ENCODE measurements at places on chromosomes 2 and 18.

DNA sequence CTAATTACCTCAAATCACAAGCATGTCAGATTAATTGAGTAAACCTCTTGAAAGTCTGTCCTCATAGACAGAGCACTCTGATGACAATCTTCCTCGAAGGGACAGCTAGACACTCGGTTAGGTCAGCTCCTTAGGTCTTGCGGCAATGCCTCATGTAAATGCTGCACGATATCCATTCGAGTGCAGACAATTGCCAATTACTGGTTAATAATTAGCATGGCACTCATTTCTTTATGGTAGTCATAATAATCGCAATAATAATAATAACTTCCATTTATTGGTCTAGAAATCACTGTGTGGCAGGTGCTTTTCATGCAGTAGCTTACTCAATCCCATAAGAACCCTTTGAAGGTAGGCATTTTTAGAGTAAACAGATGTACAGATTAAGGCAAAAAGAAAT is 44.7 kb upstream of the DSC1 start:
- DNase-seq, result no peak

DNA sequence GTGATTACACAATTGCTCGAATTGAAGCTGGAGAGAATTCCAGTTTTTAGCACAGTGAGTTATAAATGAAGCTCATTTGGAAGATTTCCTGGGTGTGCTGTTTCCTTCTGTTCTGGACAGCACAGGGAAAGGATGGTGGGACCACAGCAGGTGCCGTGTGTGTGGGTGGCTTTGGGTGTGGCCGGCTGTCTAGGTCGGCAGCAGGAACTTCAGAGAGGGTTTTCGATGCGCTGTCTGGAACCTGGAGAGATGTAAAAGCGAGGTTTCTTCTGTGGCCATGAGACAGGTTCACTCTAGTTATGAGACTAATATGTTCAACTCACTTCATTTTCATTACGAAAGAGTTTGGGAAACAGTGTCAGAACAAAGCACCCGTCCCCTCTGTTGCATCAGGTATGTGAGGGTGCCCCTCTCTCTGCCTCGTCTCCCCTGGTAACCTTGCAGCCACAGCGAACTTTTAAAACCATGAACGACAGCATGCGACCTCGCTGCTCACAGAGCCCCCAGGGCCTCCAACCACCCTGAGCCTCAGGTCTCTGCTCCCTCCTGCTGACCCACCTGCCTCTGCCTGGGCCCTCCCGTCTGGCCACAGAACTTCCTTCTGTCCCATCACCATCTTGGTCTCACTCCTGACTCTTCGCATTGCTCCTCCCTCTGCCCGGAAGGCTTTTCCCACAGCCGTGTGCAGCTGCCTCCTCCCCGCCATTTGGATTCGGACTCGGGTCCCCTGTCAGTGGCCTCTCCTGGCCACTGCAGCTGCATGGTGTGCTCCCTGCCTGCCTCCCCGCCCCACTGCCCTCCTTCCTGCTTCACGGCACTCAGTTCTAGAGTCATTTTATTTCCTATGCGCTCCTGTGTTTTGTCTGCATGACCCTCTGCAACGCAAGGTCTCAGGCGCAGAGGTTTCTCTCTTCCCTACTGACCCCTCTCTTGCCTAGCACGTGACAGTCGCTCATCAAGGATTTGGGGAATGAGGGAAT is 151.2 kb downstream of the NDUFA10 start:
- DNase-seq, result no peak

- DNase-seq, result no peak
Observed at GRCh38 chr18:63999871-64000270, 30.0 kb downstream of the SERPINB8 start.

- DNase-seq, result no peak
Observed at GRCh38 chr18:77470569-77471413, 221.1 kb downstream of the GALR1 start.

DNA sequence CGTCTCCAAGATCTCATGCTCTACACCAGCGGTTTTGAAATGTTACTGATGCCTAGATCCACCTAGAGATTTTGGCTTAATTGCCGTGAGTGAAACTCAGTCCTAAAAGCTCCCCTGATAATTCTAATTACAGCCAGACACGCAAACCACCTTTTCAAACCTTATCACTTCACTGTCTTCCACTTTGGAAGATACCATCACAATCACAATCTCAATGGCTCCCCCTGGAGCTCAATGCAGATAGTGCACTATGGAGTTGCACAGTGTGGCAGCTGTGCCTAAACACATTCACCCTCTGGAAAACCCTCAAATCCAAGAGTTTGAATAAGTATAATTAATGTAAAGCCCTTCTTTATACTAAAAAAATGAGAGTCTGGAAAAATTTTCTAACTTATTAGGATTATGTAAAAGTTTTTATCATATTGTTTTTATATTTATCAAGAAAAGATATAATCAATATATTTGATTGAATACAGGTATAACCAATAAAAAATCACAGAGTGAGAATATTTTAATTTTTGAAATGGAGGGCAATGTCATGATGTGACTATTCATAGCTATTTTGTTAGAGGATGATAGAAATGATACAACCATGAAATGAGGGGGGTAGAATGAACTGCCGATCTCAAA is 102.9 kb upstream of the SLC8A1 start:
- no peak for DNase-seq

DNA sequence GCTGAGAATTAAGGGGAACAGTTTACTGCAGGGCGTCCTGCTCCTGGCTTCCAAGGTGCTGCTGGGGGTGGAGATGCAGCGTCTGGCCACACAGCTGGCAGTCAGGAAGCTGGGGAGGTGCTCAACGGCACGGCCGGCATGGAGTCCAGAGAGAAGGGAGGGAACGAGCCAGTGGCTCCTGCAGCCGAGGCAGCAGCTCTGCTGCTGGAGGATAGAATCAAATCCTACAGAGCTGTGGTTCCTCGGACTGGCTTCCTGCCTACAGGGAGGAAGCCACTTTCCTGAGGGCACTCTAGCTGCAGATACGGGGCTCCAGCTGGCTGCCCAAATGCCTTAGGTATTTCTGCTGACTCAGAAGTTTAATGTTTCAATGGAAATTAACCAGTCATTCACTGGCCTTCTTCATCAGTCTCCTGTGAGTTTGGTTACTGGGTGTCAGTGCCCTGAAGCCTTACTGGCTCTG is 266.3 kb downstream of the TWIST2 start:
- DNase-seq, result no peak

DNA sequence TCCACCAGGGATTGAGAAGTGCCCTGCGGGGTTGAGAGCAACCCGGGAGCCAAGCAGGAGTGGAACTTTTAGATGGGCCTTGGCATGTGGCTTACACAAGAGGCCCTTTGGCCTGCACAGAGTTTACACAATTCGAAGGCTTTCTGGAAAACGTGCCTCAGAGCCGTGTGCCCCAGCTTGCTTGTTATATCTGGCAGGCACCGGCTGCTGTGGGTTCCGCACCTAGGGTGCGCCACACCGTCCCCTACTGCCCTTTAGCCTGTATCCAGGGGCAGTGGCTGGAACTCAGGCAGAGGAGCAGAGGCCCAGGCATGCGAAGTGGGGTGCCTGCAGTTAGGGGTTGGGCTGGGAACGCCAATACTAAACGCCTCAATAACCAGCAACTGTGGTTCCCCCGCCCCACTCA is 32.9 kb upstream of the EDAR start:
- DNase-seq, result no peak

DNA sequence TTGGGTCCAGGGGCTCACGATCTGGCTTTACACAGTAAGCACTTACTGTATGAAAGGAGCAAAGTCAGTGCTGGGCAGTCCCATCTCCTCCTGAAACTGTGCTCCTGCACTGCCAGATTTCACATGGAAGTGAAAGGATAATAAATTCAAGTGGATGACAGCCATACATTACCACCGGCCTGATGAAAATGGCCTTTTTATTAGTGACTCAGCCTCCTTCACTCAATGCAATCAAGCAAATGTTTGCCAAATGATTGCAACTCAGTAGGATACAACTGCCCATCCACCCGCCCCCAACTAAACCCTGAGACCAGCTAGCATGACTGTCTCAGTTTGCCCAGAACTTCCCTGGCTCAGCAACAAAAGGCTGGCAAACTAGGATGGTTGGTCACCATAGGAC is 77.1 kb downstream of the MYO5B start:
- DNase-seq, result no peak

DNA sequence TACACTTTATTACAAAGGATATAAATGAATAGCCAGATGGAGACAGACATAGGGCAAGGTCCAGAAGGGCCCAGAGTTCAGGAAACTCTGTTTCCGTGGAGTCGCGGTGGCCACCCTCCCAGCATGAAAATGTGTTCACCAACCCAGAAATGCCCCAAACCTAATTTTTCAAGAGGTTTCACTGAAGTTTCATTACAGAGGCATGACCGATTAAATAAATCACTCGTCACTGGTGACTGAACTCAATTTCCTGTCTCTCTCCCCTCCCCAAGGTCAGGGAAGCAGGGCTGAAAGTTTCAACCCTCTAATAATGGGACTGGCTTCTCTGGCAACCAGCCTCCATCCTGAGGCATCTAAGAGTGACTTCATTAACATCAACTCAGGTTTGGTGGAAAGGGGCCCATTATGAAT is 22.4 kb downstream of the USP40 start:
- no peak for DNase-seq

- DNase-seq, result no peak
Observed at GRCh38 chr2:205751569-205752031, 69.3 kb downstream of the NRP2 start.

DNA sequence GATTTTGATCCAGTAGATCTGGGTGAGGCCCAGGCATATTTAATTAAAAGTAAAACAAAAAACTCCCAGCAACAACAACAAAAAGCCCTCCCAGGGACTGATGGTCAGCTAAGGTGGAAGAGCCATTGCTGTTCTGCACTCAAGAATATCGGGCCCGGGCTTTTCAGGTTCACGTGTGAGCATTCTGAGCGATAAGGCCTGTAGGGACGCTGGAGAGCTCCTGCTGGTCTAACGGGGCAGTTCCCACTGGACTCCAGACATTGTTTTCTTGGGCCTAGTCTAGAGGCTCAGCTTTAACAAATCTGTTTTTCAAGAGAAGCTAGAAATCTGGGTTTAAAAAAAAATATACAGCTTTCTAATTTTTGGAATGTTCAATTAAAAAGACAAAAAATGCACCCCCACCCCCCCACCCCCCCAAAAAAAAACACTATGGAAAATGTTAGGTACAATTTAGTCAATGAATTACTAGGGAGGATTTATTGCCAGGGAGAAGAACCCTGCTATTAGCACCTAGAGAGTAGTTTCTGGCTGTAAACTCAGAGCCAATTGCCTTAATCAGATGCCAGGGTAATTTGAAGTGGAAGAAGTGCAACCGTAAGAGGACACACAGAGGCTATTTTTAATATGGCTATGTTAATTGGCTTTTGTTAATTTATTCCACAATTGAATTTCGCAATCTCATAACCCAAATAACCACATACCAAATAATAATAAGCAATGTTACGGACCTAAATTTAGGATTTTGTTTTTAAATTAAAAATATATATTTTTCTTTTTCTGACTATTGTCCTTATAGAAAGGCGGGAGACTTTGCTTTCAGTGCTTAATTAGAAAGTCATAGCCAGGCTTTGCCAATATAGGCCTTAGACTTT is 78.9 kb downstream of the MAP4K4 start:
- no peak for DNase-seq

- DNase-seq, result no peak
Observed at GRCh38 chr2:183259921-183260320, 135.7 kb downstream of the NUP35 start.

- DNase-seq, result no peak
Observed at GRCh38 chr2:195279840-195280427, 377.1 kb upstream of the SLC39A10 start.

DNA sequence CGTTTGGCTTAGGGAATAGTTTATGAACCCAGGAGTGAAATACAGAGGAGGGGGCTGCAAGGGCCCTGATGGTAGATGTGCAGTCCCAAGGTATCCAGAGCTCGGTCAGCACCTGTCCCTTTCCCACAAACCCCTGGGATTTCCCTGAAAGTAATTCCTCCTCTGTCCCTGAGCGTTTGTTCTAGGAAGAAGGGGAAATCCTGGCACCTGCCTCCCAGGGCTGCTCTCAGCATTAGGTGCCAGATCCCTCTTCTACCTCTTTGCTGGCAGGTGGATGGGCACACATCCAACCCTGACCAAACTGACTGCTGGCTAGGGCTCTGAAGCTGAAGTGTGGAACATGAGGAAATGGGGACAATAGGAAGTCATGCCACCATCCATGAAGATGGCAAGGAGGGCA is 824.0 kb downstream of the SLC4A3 start:
- no peak for DNase-seq

- no peak for DNase-seq
Observed at GRCh38 chr2:183219888-183220287, 95.6 kb downstream of the NUP35 start.

DNA sequence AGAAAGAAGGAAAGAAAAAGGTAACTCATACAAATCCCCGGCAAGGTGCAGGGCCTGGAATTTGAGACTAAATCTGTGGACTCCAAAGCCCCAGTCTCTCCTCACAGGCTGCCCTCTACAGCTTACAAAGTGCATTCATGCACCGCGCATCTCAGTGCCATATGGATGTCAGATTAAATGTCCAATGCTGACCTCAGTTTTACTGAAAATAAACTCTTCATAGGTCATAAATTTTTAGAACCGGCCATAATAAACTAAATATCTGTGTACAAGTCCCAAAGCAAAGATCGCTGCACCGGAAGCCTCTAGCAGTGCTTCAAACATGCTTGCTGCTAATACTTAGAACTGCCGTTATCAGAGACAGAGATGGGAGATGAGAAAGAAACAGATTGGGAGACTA is 17.7 kb downstream of the ST6GAL2 start:
- no peak for DNase-seq

DNA sequence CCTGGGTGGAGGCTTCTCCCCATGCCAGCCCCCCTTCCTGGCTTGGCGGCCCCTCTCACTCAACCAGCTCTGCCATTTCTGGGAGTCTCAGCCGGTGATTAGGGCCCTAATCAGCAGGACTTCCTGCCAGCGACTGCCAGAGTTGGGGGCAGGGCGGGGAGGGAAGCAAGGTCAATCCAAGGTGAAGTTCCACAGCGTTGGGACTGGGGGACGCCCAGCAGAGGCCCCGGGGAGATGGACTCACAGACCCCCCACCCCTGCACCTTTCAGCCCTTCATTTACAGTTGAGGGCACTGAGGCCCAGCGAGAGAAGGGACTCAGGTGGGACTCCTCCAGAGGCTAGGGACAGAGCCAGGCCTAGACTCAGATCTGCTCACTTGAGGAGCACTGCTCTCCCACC is 65.3 kb downstream of the TNS1 start:
- no peak for DNase-seq

- DNase-seq, result no peak
Observed at GRCh38 chr18:11110509-11110908, 38.9 kb downstream of the PIEZO2 start.

- DNase-seq, result no peak
Observed at GRCh38 chr18:7645756-7646155, 78.6 kb downstream of the PTPRM start.

DNA sequence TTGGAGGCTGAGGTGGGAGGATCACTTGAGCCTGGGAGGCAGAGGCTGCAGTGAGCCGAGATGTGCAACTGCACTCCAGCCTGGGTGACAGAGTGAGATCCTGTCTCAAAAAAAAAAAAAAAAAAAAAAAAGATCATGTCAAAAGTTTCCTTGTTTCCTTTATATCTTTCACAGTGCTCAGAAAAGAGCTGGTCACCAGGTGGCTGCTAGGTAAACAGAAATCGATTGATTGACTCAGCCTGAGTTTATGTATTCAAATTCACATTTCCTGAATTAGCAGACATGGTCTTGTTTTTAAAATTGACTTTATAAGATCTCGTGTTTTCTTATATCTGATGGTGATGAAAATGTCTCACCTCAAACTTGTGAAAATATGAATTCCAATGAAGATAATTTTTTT is 261.8 kb upstream of the FANCL start:
- no peak for DNase-seq
